NCI-H146 (cell line): ENCODE measurements at places on chromosomes 13 and 19.
A peak's percentile ranks its signal among the peaks of the same experiment; 100 is the strongest.

- DNase-seq = no peak
These were observed 515.0 kb upstream of the KLHL1 start for GRCh38 chr13:70623239-70623638.

DNA sequence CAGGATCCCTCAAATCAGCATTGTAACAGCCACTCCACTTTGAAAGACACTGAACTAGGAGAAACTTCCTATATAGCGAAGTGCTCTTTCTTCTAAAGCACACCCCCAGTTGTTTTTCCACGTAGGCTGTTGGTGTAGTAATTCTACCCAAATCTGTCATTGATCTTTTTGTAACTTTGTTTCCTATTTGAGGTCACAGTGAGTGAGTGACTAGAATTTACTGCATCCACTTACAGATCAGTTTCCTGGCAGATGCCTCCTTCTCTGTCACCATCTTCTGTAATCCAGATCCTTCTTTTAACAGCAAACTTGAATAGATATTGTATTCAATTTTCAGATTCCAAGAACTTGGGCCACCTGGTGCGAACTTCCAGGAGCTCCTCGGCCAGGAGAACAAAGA lies 15.3 kb downstream of the ZAR1L start:
- DNase-seq = no peak

- DNase-seq = no peak
These were observed 45.9 kb downstream of the TSHZ3 start for GRCh38 chr19:31303262-31303815.

DNA sequence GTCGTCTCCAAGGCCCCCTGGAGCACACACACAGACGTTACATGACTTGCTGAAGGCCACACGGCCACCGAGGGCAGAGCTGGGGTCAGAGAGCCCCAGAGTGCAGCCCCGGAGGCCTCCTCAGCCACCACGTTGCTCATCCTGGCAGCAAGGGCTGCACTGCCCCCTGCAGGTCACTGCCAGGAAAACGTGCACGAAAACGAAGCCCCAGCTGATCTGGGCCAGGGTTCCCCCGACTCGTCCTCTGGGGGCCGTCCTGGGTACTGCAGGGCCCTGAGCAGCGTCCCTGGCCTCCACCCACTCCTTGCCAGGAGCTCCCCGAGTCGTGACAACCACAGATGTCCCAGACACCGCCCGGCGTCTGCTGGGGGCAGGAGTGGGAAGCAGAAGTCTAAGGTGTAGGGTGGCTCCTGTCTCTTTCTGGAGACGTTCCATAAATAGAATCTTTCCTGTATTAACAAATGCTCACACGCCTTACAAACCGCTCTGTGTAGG lies 3.4 kb downstream of the TPGS1 start:
- peak; percentile 80 for DNase-seq

GRCh38 chr13:52155177-52155576 lies 4.2 kb downstream of the NEK3 start:
- DNase-seq = no peak

DNA sequence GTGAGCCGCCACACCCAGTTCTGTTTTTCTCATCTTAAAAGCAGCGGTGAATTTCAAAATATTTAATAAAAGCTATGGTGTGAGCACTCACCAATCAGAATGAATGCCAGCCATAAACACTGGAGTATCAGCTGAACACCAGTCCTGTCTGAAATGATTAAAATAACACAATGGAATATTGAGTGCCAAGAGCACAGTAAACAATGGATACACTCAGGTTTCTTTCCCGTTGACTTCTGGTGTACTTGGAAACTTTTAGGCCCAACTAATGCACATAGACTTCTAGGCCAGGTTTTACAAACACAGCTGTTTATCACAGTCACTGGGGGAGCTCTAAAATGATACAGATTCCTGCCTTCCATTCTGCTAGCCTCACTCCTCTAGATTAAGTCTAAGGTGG lies 68.3 kb downstream of the SLC6A16 start:
- DNase-seq = no peak

- peak; percentile 76 for DNase-seq
These were observed 6.7 kb upstream of the PCDH17 start for GRCh38 chr13:57624565-57625435.

- no peak for DNase-seq
These were observed 499 bp upstream of the KLK13 start for GRCh38 chr19:51065221-51065960.

DNA sequence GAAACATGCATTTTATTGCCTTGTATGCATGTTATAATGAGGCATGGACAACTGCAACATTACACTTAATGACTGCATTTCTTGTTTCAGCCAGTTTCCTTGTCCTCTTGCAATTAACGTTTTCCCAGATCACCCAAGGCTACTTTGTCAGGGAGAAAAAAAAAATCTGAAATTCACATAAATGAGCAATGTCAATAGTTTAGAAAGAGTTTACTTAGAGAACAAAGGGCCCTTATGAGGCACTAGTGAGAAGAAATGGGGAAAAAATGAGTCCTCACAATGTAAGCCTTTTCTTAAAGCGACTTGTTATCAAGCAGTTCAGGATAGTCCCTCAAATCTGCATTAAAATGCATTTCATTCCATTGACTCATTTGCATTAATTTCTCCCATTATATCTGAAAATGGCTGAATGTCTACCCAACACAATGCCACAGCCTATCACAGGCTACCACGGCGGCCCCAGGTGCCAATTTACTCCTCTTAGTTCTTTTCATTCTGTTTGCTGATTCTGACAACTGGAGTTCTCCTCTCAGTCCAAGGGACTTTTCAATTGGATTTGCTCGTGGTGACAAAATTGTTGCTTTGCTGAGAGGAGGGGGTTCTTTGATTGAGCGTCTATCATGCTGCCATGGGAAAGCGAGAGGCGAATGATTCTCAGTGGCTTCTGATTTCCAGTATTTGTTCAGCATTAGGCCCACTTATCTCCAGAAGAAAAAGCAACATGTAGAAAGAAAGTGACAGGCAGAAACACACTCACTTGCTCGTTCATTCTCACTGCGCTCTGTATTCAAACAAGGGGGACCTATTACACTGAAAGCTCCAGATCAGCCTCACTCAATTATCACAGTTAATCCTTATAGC lies 107.1 kb downstream of the DACH1 start:
- peak; percentile 73 for DNase-seq
